Activated CD8-positive, alpha-beta memory T cell treated with anti-CD3 and anti-CD28 coated beads, Interleukin-2, amount 50 U/mL, for 4 hours (primary cell): ENCODE measurements at places on chromosomes 11 and 22.

DNA sequence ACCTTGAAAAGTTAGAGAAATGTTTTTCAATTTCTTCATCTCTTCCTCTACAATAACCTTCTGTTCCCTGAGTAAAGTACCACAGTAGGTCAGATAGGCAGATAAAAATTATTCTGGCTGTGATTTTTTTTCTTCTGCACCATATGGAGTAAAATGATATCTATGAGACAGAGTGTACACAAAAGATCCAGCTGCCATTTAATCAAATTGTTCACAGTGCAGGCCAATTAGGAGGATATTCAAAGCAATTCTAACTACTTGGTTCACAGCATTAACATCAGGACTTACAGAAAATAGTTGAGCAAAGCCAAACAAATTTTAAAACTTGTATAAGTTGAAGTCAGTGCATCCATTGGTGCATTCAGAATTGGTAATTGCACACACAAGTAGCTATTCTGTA is 147.9 kb upstream of the LUZP2 start:
- no peak for DNase-seq

DNA sequence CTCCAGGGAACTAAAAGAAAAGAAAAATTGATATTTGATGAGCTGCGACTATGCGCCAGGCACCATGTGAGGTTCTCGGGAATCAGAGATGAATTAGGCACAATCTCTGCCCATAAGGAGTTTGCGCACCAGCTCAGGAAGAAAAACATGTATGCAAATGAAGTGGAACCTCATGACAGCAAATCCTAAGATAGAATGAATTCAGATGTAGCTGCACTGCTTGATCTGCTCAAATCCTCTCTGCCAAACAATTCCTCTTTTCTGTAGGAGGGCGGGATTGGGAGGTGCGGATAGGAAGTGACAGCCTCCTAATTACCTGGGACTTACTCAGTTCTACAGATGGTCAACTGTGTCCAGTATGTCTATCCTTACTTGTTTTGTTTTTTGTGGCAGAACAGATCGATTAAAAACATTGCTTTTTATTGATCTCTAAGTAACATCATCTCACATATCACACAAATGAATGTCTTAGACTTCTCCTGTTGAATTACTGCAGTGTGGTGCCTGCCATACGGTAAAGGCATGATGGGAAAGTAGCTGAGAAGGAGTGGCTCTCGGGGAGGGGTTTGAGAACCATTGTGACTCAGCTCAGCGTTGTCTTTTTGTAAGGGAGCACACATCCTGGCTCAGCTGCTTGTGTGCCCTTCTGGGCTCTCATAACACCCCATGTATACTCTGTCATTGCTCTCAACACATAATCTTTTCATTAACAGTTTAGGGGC is 13.9 kb downstream of the CRTAM start:
- DNase-seq: peak; percentile 54

DNA sequence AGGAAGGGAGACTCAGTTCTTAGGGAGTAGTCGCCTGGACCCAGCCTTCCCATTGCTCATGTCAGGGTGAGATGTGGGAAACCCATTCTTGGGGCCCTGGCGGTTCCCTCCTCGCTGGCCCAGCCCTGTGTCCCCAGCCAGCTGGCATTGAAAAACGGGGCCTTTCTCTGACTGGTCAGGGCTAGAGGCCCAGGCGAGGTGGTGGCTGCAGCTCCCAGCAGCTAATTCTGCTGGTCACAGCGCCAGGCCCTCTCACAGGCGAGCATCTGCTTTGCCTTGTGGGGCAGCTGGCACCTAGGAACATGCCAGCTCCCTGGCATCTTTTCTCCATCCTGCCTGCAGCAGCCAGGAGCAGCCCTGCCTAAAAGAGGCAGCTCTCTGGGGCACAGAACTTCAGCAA is 20.1 kb downstream of the TSPAN18 start:
- DNase-seq: no peak

GRCh38 chr11:105790840-105791239 is 181.0 kb downstream of the GRIA4 start:
- DNase-seq: no peak

- DNase-seq: no peak
Measured at GRCh38 chr11:47326198-47326597, 26.3 kb downstream of the MYBPC3 start.

- no peak for DNase-seq
Measured at GRCh38 chr22:19940536-19941364, 822 bp upstream of the COMT start.

DNA sequence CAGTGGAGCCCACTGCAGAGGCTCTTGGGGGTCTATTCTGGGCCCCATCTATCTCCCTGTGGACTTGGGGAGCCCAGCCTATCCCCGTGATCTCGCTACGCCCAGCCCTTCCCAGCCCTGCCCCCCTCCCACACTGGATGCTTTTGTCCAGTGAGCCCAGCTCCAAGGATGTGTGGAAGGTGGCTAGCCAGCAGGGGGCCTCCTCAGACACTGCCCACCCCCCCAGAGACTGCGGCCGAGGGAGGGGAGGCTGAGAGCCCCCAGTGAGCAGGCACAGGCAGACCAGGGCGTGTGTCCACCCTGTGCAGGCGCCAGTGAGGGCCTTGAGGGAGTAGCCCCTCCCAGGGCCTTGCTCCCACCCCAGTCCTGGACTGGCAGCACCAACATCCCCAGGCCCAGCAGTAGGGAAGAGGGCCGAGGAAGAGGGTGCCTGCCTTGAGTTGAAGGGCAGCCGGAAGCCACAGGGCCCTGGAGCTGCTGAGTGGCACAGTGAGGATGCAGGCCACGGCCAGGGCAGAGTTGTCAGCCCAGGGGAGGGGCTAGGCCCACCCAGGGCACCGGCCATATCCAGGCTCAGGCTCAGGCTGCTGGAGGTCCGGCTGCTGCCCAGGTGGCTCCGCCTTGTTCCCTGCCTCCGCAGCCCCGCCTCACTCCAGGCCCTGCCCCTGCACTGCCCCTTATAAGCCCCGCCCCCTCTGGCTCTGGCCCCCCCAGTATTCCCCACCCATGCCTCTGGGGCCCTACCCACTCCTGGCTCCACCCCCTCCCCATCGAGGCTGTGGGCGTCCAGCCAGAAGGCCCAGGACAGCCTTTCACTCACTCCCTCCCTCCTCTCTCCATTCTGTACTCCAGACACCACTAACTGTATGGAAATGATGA is 28.0 kb downstream of the MOB2 start:
- DNase-seq: no peak

DNA sequence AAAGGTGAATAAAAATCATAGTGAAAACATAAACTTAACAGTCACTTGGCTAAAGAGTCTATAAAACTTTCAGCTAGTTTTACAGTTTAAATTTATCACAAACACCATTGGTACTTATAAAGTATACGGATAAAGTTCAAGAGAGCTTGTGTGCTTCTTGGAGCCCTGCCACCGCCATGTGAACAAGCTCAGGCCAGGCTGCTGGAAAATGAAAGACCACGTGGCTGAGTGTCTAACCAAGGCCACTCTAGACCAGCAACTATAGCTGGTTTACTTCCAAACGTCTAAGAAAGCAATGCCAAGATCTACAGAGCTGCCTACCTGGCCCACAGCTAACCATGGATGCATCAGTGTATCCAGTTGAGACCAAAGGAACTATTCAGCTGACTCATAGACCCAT is 66.3 kb upstream of the API5 start:
- DNase-seq: no peak

GRCh38 chr22:41875531-41876270 is 39.2 kb downstream of the SHISA8 start:
- DNase-seq: no peak

DNA sequence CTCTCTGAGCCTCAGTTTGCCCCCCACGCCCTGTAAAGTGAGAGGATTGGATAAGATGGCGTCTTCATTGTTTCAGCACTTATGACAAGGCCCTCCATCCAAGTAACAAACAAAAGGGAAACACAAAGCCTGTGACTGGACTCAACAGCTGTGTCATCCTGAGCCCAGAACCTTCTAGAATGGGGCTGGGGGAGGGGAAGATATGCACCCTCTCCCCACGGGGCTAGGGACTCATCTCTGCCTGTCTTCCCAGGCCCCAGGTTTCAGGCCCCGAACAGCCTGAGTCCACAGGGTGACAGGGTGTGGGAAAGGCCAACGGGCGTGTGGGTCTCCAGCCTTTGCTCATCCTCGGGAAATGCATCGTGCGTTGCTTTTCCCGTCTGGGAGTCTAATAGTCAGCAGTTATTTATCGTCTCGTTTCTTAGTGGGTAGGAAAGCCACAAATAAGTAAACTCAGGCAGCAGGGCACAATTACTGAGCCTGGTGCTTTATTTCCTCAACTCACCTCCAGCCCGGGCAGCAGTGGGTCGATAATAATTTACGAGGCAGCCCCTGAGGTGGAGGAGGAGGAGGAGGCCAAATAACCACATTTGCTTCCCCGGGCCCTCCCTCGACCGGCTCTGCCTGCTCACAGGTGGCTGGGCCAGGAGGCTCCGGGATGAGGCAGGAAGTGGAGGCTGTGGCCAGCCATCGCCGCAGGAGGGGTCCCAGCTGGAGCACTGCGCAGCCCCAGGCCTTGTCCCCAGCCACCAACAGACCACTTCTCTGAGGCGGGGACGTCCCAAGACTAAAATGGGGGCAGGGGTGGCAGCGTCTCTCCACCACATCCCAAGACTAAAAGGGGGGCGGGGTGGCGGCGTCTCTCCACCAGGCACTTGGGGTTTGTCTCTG is 54.4 kb downstream of the FLRT1 start:
- no peak for DNase-seq

DNA sequence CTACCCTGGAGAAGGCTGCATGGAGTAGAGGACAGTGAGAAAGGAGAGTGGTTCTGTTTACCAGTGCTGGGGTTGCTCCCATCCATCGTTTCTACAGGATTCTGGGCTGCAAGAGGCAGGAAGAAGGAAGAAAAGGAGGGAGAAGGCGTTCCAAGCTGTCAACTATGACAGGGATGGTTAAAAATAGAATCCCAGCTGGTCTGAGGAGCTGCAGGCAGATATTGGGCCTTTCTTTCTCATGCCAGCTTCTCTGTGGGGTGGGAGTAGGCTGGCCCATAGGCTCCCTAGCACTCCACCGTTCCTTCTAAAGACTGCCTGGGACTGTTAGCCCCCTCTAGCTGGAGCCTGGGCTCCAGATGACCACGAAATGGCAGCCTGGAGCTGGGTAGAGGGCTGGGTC is 13.6 kb downstream of the CCKBR start:
- no peak for DNase-seq

DNA sequence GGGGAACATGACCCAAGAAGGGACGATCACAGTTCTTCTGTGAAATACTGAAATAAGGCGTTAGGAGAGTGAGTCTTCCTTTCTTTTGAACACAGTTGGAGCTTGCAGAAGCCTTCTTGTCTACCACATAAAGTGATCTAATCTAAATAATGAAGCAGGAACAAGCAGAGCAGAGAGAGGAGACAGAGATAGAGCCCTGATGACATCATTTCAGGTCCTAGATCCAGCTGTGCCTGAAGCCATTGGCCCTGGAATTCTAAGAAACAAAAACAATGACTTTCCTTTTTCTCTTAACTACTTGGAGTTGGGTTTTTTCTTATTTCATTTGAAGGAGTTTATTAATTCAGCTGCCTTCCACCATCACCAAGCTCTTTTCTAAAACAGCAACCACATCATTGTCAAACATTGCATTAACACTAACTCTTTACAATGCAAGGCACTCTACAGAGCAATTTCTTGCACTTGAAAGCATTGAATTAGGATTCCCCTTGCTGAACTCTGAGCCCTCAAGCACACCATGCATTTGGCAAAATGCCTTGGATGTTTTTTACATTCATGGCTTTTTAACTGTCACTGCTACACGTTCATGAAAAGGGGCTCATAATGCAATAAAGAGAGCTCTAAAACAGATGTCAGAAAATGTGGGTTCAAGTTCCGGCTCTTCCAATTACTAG is 117.2 kb upstream of the TIMP3 start:
- no peak for DNase-seq

- no peak for DNase-seq
Measured at GRCh38 chr22:19068784-19069271, 53.4 kb downstream of the DGCR2 start.

- peak; percentile 4 for DNase-seq
Measured at GRCh38 chr22:50683086-50683993, 10.7 kb downstream of the SHANK3 start.
